ENCODE measurements at places on chromosomes 4 and X. TPM values are rescaled to one million over a fixed set of nuclear protein-coding genes. Genes with fewer than 3 reads are reported as not detected.

- no peaks in the 10 kb centered on the region for H3K27me3 ChIP-seq
- DNase-seq, result no peak
- H3K27ac ChIP-seq, result peak overlapping the region; percentile 20
- peaks cover 3% of the 10 kb centered on the region for H3K4me1 ChIP-seq
- H3K4me3 ChIP-seq, result peak overlapping the region; percentile 29
These were observed 38.7 kb upstream of the PDK3 start for GRCh38 chrX:24426340-24426913.

GRCh38 chr4:15702941-15703403 is at the start of gene BST1:
BST1 (plus strand) TSS chr4:15703065; CDS start chr4:15703145, 80 bp downstream.
- H3K4me1 ChIP-seq, result peaks cover 3% of the 10 kb centered on the region
- peaks cover 21% of the 10 kb centered on the region for H3K27me3 ChIP-seq
- peak; percentile 59 for DNase-seq
- peak within 1 kb of the TSS; percentile 75 for H3K4me3 ChIP-seq
- H3K36me3 ChIP-seq, result no peaks in the 10 kb centered on the region
- H3K27ac ChIP-seq, result peak within 1 kb of the TSS; percentile 12

DNA sequence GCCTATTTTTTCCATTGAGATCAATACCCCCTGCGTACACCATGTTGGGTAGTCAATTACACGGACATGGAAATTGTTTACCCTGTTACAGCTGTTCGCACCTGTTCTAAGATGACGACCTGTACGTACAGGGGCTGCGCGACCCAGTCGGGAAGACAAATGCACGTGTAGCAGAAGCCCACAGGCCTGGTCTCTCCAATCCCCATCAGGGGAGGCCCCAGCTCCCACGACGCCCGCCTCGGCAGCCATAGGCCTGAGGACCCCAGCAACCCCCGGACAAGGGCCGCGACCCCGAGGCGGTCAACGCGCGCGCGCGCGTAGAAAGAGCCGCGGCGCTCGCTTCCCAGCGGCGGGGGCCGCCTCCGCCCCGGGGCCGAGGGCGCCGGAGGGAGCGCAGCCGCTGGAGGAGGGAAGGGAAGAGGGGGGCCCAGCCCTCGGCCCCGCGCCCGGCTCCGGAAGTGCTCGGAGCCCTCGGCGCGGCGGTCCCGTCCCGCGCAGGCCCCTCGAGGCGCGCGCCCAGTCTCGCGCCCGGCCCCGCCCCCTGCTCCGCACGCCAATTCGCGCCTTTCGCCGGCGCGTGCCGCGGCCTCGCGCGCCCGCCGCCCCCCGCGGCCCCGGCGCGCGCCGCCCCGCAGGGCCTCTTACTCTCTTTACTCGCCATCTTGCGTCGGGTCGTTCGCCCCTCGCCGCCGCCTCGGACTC is 618 bp downstream of the RBBP7 start:
- H3K27ac ChIP-seq, result peak overlapping the region; percentile 98
- DNase-seq, result peak; percentile 59
- no peaks in the 10 kb centered on the region for H3K27me3 ChIP-seq
- peaks cover 26% of the 10 kb centered on the region for H3K36me3 ChIP-seq
- peak overlapping the region; percentile 96 for H3K4me3 ChIP-seq

GRCh38 chr4:139153411-139154133 is 23.4 kb downstream of the ELF2 start:
- no peak overlapping the region for H3K4me3 ChIP-seq
- no peaks in the 10 kb centered on the region for H3K4me1 ChIP-seq
- no peak overlapping the region for H3K27ac ChIP-seq
- no peaks in the 10 kb centered on the region for H3K27me3 ChIP-seq

DNA sequence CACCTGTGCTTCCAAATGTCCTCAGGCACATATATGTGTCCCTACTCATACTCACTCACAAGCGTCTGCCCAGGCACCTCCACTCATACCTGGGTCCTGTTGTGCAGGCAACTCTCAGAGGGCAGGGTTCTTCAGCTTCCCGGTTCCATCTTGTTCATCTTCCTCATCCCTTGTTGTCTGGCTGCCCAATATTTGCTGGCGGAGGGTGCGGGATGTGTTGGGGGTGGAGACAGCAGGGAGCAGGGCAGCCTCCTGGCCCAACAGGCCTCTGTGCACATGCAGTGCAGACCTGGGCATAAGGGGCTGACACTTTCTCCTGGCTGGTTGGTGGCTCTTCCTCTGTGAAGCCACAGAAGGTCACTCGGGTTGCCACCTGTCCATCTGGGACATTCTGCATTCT is 32.1 kb downstream of the NBDY start:
- H3K27me3 ChIP-seq, result no peaks in the 10 kb centered on the region
- peaks cover 59% of the 10 kb centered on the region for H3K4me1 ChIP-seq
- H3K4me3 ChIP-seq, result no peak overlapping the region

GRCh38 chr4:28373191-28373590 is 1512.5 kb downstream of the STIM2 start:
- DNase-seq, result no peak
- no peak overlapping the region for H3K4me3 ChIP-seq
- H3K27me3 ChIP-seq, result no peaks in the 10 kb centered on the region
- no peaks in the 10 kb centered on the region for H3K36me3 ChIP-seq
- H3K27ac ChIP-seq, result no peak overlapping the region

H2BW2 gene
- not detected for total RNA-seq

CA5B gene
- total RNA-seq, result 14.4 TPM

CFAP99 gene
- not detected for total RNA-seq

NALF2 gene
- 0.13 TPM for total RNA-seq

GPC3 gene
- total RNA-seq, result 0.63 TPM
